Stimulated activated CD4-positive, alpha-beta T cell treated with anti-CD3 and anti-CD28 coated beads, Interleukin-15, amount 100 ng/mL, for 1 hour (primary cell): ENCODE measurements at places on chromosomes 3 and 15.

GRCh38 chr3:52124126-52124525 lies 30.1 kb downstream of the POC1A start:
- DNase-seq = no peak

GRCh38 chr3:111667621-111668239 lies 72.6 kb upstream of the ZBED2 start:
- peak; percentile 11 for DNase-seq

GRCh38 chr15:39413558-39413957 lies 167.3 kb upstream of the THBS1 start:
- no peak for DNase-seq

DNA sequence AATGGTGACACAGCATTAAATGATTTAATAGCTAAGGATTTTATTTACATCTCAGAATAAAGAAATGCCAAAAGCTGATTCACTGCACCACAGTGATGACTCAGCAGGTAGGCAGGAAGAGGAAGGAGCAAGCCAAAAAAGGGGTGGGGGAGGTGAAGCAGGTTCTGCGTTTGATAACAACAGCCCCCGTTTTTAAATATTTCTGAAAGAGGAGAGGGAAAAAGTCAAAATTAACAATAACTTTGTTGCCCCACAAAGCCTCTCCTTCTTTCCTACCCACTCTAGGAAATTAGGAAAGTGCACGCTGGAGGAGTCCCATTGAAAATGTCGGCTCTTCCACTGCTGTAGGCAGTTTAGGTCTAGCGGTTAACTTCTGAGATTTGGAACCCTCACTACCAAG lies 9.9 kb upstream of the CCDC54 start:
- no peak for DNase-seq

- no peak for DNase-seq
Observed at GRCh38 chr3:56061279-56061626, 407.0 kb downstream of the ERC2 start.

DNA sequence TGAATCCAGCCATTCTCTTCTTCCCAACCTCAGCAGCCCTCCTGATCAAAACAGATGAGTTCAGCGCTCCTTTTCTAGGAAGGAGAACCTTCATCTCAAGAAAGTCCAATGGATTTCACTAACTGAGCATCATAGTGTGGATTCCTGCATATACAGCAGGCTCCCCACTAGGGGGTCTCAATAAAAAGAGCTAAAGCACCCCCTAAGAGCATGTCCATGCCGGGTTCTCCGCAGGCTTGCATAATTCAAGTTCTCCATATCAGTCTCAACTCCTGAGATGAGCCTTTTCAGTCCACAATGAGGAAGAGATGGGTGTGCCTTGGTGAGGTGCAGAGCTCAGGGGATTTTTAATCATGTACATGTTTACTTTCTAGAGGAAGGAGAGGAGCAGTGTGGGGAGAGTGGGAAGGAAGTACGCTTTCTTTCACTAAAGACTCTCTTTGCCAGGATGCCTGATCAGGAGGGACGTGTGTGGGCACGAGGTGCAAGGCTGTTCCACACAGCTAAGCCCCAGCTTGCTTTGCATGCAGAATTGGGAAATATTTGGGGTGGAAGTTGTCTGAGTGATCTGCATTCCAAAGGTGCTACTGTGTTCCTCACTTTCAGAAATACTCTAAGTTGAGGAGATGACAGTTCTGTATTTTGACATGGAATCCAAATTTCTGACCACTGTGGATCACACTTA lies 563.5 kb downstream of the OCA2 start:
- no peak for DNase-seq

DNA sequence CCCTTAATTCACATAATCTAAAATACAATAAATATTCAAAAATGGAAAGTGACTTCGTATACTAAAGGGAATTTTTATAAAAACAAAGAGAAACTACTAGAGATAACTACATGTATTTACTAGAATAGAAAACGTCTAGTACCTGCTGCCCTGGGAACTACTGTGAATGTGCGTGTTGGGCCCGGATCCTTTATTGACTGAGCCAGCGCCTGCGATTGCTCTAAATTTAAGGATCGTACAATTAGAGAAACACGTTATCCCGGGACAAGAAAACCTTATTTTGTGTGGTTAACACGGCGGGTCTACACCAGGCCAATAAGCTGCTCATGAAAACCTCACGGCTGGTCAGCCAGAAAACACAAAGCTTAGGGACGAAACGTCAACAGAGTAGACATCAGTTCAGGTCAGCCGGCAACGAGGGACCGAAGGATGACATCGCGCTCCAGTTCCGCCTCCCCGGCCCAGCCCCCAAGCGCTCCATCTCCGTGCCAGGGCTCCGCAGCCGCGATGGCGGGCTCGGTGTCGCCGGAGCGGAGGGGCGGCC lies 555 bp downstream of the TM2D3 start:
- DNase-seq = no peak

GRCh38 chr3:188780193-188781147 lies 391.3 kb upstream of the TPRG1 start:
- DNase-seq = no peak

DNA sequence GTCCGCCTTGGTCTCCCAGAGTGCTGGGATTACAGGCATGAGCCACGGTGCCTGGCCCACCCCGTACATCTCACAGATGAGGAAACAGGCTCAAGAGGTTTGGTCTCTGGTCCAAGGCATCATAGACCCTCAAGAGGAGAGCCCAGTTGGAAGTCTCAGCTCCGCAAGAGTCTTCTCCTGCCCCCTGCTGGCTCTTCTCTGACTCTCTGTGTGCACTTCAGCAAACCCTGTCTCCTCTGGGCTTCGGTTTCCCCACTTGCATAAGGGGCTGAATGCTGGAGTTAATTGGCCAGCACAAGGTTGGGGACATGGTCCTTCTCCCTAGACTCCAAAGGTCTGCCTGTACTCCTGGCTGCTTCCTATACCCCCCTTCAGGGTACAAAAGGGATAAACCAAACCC lies 3.9 kb downstream of the MST1R start:
- no peak for DNase-seq

GRCh38 chr3:157113832-157114505 lies 46.0 kb downstream of the CCNL1 start:
- DNase-seq = no peak

- no peak for DNase-seq
Observed at GRCh38 chr3:77913524-77914174, 873.8 kb downstream of the ROBO2 start.

GRCh38 chr3:125011941-125012340 lies 43.9 kb downstream of the HEG1 start:
- no peak for DNase-seq

GRCh38 chr3:56681984-56682461 lies 1.0 kb downstream of the TASOR start:
- DNase-seq = no peak

DNA sequence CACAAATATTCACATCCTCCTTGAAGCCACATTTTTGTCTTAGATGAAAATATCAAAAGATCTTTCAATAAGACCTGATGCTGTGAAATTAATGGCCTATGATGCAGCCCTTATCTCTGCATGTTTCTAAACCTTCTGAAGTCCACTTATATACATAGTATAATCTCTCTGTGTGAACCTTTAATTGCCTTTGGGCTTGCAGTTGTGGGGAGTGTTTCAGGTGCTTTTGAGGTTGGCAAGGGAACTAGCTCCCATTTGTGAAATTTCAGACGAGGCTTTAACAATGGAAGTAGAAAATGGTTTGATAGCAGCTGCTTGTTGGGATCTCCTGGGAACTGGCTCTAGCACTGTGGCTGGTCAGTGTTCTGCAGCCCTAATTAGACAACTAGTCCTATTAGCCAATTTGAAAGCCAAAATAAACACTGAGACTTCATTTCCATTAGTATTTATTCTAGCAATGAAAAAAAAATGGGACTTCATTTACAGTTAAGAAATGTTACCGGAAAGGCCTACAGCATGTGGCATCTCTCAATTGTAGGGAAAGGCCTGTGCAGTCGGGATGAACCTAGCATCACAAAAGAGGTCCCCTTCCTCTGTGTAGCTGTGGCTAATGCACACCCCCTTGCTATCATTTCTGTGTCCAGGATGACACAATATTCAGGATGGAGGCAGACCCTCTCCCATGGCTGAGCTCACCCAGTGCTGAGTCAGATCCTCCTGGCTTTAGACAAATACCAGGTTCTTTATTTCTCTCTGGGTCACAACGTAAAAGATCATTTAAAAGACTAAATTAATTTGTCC lies 140.7 kb upstream of the TRIM42 start:
- no peak for DNase-seq

DNA sequence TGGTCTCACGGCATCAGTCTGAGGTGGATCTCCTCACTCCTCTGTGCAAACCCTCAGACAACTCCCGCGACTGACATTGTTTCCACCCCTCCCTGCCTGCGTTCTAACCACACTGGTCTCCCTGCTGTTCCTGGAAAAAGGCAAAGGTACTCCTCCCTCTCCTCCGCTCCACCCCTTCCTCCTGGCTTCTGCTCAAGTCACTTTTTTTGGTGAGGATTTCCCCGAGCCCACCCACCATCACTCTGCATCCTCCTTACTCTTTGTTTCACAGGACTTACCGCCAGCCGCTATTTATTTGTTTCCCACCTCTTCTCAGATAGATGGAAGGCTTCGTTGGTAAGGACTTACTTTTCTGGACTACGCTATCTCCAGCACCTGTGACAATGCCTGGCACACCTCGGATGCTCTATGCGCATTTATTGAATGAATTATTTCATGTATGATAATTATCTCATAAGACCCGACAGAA lies 25.6 kb downstream of the PRR23E start:
- DNase-seq = no peak

DNA sequence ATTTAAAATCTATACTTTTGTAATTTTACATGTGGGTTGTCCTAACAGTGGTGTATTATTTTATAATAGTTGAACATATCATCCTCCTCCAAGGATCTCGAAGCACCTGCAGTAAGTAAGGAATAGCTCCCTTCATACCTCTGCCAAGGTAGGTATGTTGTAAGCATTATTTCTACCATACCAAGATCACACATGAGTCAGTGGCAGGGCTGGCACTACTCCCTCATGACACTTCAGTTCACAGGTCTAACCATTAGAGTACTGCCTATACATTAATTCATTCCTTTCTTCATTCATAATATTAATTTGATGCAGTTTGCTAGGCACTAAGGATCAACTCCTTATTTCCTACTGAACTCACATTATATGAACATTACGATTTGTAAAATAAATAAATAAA lies 11.9 kb upstream of the LEKR1 start:
- no peak for DNase-seq

GRCh38 chr3:42067326-42067725 lies 23.8 kb upstream of the TRAK1 start:
- no peak for DNase-seq

DNA sequence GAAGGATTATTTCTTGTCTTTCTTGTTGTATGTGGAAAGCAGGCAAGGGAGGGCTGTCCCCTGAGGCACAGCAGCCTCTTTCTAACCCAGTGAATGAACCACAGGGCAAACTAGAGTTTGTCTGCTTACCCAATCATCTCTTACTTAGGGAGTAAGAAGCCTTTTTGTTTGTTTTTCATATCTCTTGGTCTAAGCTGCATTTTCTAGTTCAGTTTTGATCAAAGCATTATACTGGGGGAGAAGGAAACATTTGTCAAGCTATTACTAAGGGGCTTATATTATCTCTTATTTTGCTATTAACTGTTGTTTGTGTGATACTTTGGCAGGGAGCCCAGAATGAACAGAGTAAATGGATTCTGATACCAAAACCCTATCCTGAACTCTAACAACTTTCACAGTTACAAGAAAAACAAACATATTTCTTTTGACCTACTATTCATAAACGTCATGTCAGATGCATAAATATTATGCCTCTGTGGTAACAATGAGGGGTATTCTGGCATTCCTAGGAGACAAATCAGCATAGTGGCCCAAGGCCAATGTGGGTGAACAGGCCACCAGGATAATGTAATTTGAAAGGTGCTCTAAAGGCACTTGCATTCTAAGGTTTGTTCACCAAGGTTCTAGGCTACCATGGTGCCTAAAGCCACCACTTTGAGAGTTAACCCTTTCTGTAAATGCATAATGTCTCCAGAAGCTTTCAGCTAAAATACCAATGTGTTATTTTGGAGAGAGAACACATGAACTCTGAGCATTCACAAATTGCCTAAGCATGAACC lies 271.6 kb upstream of the ZPLD1 start:
- no peak for DNase-seq
